ENCODE measurements at places on chromosomes 13 and 19.

- DNase-seq: no peak
These were observed 9.5 kb upstream of the WTIP start for GRCh38 chr19:34471906-34472700.

GRCh38 chr13:62087124-62087523 lies 671.5 kb upstream of the PCDH20 start:
- no peak for DNase-seq

- DNase-seq: no peak
These were observed 24.5 kb upstream of the LGALS16 start for GRCh38 chr19:39631178-39631577.

DNA sequence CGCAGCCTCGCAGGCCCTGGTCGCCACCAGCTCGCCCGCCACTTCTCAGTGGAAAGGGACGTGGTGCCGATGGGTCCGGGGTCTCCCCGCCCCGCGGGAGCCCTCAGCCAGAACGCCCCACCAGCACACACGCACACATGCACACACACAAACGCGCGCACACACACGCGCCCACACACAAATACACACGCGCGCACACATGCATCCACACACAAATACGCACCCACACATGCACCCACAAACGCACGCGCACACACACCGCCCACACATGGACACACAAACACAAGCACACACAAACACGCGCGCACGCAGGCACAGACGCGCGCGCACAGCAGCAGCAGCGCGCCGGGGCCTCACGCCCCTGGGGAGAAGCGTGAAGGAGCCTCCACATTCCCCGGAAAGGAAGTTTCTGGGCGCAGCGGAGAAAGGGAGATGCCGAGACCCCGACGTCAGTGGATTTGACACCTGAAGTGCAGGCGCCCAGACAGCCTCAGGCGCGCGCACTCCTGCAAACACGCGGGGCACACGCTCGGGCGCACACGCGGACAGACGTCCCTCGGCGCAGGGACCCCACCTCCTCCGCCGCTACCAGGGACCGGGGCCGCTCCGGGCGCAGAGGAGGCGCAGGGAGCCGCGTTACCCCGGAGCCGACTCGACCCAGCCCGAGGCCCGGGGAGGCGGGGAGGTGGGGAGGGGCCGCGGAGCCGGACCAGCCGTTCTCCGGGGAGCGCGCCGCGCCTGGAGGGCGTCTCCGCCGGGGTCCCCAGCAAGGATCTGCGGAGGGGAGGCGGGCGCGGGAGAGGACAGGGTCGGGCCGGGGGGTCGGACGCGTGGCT lies 622 bp downstream of the RASA3 start:
- peak; percentile 52 for DNase-seq

GRCh38 chr19:55526216-55527196 lies 10.4 kb downstream of the SBK2 start:
- no peak for DNase-seq

DNA sequence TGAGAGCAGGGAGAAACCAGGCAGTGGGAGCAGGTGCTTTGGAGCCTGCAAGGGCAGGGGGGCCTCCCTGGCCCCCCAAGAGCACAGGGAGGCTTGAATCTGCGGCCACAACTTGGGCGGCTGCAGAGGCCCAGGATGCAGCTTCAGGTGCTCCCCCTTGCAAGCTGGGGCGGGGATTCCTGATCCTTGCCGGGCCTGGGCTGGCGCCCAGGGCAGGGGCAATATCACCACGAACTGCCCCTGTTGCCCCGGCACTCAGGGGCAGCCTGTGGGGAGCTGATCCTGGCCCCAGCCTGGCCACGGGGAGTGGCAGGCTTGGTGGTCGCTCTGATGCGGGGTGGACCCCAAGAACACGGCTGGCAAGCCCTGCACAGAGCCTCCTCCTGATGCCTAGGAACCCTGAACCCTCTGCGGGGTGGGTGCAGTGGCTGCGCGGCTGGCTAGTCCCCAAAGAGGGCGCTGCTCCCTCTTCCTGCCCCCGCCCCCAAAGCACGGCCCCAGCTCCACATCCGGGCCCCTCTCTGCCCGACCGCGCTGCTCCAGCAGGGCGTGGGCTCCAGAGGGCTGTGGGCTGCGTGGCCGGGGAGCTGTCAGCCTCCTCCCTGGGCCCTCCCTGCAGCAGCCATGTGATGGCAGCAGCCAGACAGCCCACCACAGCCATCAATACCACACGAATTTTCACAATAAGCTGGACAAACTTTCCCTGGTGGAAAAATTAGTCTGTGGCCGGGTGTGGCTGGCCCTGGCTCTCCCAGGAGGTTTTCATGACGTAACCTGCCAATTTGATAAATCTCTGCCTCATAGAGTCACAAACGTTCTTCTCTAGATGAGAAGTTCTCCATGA lies 21.0 kb downstream of the TNFSF9 start:
- peak; percentile 69 for DNase-seq

DNA sequence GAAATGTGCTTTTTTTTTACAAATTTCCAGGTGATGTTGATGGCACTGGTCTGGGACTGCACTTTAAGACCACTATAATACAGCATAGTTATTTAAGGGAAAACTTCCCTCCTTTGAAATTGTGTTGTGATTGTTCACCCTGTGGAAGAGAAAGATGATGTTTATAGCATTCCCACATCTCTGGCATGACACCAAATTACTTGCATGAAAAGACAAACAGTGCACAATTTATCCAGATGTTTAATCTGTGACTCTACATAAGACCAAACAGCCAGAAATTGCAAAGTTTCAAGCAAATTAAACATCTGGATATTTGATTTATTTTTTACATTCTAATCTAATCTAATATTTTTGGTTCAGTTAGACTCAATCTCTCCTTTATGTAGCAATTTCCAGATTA lies 51.6 kb downstream of the UFM1 start:
- no peak for DNase-seq

DNA sequence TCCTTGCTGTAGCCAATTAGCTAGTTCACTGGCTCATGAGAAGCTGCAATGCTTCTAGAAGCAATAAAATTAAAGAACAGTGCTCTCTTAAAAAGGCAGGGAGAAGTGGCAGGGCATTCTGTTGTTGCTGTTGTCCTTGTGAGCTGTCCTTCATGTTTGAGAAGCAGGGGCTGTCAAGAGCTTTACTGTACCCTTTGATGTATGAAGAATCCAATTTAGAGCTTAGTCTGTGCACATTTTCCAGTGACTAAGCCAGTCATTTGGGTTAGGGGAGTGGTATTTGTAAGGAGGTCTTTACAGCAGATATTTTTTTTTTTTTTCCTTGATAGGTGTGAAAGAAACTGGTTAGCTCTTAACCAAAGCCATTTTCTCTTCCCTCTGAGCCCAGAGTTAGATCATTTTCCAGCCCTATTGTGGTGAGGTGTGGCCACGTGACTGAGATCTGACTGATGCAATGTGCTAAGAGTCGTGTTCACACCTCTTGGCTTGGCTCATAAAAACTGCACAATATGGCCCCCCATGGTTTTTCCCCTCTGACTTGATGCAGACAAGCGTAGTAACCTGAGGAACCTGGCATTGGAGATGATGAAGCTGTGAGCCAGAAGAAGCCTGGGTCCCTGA lies 309.6 kb upstream of the TMTC4 start:
- no peak for DNase-seq

GRCh38 chr19:58350871-58351557 lies 2.3 kb downstream of the A1BG start:
- no peak for DNase-seq

DNA sequence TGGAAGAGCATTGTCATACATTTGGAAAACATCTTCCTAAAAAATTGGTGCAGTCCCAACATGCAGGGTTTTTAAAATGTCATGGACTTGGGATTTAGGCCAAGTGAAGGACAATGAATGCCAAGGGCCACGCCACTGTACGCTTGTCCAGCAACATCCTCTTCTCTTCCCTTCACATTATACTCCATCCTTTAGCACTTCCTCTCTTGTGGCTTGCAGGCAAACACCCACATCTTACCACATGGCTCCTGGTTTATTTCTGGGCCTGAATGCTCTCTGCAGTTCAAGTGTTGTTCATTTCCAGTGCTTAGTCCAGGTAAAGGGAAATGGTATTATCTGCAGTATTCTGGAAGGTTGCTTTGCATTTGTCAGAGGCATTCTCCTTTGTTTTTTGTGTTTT lies 45.0 kb downstream of the CBY2 start:
- no peak for DNase-seq

DNA sequence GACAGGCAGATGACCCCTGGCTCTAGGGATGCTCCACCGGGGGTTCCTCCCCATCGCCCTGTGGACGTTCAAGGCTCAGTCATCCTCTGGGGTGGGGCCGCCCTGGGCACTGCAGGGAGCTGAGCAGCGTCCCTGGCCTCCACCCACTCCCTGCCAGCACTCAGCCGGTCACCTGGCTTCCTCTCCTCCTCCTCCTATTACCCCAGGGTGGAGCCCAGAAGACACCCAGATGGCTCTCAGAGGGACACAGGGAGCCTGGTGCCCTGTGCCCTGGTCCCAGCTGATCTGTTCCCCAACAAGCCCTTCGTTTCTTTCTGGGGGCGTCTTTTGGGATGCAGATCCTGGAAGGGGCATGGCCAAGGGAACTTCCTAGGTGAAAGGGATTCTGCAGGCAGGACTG lies 3.7 kb upstream of the MKNK2 start:
- no peak for DNase-seq

GRCh38 chr13:79913141-79913827 lies 427.6 kb downstream of the SPRY2 start:
- DNase-seq: no peak

GRCh38 chr13:46587807-46588418 lies 34.9 kb downstream of the LRCH1 start:
- DNase-seq: no peak

- no peak for DNase-seq
These were observed 253.9 kb downstream of the ZNF536 start for GRCh38 chr19:30625947-30626625.

GRCh38 chr13:100338275-100338674 lies 249.4 kb downstream of the PCCA start:
- no peak for DNase-seq

All from CD4-positive, alpha-beta T cell (primary cell).